Activated CD4-positive, alpha-beta T cell treated with anti-CD3 and anti-CD28 coated beads for 1 hour (primary cell): ENCODE measurements at places on chromosomes 5 and 9.

GRCh38 chr5:92687821-92688722 lies 892.9 kb downstream of the NR2F1-AS1 start:
- DNase-seq = no peak

DNA sequence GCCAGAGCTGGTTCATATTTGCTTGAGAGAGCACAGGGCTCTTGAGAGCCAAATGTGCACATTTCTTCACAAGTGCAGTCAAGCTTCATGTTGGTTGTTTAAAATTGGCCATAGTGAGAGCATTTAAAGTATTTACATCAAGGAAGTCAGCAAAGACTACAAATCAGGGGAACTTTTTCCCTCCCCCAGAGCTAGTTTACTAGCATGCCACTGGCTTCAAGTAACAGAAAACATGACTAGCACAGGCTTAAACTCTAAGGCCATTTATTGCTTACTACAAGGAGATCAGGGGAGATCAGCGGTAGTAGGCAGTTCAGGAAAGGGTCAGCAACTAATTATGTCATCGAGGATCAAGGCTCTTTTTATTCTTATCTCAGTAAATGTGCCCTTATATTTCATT lies 11.0 kb upstream of the CCDC171 start:
- no peak for DNase-seq

DNA sequence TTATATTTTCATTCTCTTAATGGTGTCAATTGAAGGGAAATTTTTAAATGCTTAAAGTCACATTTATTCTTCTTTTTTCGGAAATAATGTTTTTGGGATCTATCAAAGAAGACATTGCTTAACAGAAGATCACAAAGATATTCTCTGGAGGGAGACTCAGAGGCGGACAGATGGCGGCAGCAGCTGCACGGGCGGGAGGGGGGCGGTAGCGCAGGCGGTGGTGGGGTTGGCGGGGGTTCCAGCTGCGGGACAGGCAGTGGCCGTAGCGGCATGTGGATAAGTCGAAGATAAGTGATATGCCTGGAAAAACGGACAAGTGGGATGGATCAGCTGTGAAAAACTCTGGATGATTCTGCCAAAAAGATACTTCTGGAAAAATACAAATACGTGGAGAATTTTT lies 31.6 kb upstream of the ZDHHC11B start:
- DNase-seq = no peak

GRCh38 chr5:114407783-114408182 lies 45.9 kb downstream of the KCNN2 start:
- no peak for DNase-seq

DNA sequence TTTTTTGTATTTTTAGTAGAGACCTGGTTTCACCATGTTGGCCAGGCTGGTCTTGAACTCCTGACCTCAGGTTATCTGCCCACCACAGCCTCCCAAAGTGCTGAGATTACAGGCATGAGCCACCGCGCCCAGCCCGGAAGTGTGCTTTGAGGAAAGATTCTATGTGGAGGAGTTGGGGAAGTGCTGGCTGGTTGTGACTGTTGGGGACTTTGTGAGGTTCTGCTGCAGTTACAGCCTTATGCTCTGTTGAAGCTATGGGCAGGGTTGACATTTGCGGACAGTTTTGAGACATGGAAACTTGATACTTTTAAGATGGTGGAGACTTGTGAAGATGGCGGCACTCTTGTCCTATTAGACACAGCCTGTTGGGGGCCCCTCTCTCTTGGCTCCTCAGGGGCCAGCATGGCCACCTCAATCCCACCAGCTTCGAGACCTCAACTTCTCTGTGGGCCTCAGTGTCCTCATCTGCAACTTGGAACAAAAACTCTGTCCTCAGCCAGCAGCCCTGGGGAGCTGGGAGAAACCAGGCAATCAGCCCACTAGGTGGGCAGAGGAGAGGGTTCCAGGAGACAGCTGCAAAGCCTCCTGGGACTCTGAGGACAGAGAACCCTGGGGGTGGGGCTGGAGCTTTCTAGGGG lies 24.9 kb downstream of the C9orf50 start:
- DNase-seq = no peak

GRCh38 chr5:8825139-8825757 lies 720.6 kb downstream of the SEMA5A start:
- DNase-seq = no peak
